ENCODE measurements at places on chromosomes 6 and 20.

DNA sequence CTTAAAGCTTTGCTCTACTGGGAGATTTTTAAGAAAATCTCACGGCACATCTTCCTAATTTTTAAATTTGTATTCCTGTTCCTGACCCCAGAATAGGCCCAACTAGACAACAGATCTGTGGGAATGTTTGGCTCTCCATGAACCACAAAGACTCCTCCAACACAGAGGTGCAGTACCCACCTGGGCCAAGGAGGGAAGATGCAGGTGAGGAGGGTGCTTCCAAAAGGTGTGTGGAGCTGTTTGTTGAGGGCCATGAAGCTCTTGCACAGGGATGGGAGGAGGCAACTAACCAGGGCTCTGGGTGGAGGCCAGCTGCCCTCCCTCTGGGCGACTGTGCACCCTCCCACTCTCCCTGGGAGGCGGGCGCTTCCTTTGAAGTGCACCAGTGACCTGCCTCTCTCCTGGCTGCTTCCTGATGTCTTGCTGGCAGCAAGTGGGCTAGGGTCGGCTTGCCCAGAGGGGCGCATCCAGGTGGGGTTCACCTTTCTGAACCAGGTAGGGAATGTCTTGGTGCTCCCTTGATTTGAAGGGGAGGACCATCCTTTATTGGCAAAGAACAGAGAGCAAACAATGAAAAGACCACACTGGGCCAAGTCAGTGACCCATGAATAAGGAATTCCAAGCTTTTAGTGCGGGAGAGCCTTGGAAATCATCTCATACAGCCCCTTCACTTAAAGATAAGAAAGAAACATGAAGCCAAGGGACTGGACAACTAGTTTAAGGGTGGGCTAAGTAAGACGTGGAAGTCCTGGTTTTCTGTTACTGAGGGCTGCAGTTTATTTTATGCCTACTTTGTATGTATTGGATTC is 76.0 kb downstream of the ANKRD6 start:
- no peak for DNase-seq

DNA sequence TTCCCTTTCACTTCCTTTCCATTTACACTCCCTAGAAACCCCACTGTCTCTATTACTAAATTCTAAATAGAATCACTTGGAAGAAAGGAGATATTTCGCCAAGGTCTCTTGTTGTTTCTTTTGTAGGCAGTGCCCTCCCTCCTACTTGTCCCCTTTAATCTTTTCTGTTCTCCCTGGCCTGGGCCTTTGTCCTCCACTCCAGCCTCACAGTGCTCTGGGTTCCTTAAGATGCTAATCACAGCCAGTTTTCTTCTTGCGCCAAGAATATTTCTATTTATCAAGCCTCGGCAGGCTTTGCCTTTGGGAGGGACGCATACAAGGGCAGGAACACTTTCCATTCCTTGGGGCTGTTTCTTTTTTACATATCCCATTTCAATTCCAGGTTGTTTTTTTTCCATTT is 520.6 kb upstream of the CHD6 start:
- no peak for DNase-seq

GRCh38 chr6:40947876-40948526 is 91.0 kb downstream of the UNC5CL start:
- no peak for DNase-seq

- peak; percentile 80 for DNase-seq
Measured at GRCh38 chr20:25000268-25000801, 7.8 kb upstream of the APMAP start.

- DNase-seq, result no peak
Measured at GRCh38 chr6:155264693-155265320, 994 bp downstream of the CLDN20 start.

DNA sequence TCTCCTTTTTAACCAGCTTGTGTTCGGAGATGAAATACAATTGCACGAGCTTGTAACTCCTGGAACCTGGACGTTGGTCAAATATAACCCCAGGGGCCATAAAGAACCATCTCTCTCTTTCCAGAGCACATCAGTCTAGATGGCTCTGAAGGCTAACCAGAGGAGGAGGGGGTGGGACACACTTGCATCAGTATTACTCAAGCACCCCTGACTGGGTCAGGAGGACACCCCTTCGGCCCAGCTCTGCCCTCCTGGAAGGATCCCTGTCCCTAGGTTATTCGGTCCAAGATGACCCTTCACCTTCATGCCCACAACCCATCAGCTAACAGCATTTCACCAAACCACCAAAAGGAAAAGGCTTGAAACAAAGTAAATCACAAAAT is 67.1 kb downstream of the FYN start:
- DNase-seq, result no peak

DNA sequence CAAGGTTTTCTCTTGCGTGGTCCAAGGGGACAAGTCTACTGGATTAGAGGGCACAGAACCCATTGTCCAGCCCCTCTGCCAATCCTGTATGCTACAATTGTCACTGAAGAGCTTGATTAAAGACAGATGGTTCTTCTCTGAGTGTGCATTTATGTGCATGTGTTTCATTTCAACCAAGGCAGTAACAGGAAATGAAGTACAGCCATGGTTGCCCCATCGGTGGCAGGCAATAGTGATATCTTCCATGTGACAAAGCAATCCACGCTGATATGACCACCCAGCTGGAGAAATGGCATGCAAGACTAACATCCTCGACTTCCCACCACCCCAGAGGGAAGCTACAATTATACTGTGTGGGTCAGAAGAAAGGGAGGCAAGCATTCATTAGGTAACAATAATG is 85.5 kb downstream of the UNC5CL start:
- no peak for DNase-seq

DNA sequence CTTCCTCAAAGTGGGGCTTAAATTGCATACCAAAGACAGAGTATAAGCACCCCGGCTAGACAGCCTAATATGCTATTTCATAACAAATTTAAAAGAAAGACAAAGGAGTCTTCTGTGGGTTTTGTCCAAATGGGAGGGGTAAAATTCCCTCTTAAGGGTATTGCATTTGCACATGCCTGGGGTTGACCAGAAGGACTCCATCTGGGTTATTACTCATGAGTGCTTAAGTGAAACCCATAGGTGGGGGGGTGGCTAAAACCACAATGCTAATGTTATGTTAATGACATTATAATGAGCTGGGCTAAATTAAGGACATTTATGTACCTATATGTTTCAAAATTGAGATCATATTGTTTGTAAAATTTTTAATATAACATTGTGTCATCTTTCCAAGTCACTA is 15.0 kb downstream of the IMPG1 start:
- no peak for DNase-seq
